ENCODE measurements at places on chromosomes 11 and 22.

DNA sequence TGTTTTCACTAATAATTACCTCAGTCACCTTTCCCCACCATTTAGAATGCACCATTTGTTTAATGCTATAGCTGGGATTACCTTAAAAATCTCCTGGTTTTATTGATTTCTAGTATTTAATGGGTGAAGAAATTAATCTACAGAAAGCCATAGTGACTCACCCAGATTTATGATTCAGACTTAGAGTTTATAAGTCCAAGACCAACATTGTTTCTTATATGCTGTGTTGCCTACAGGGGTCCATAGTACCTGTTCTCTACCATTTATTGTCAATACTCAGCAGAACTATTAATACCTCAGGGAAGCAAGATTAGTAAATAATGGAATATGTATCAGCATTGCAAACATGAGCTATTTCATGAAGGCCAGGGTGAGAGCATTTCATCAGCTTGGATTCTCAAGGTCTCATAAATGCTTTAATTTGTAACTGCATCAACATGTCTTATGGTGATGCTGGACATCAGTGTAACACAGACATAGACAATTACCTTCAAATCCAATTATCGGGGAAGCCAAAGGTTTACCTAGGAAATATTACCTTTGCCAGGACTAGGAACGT is 8.0 kb upstream of the MS4A7 start:
- DNase-seq, result no peak

- no peak for DNase-seq
Observed at GRCh38 chr11:42239188-42239587, 779.7 kb upstream of the LRRC4C start.

GRCh38 chr22:40042312-40042711 is 47.6 kb downstream of the FAM83F start:
- DNase-seq, result no peak

DNA sequence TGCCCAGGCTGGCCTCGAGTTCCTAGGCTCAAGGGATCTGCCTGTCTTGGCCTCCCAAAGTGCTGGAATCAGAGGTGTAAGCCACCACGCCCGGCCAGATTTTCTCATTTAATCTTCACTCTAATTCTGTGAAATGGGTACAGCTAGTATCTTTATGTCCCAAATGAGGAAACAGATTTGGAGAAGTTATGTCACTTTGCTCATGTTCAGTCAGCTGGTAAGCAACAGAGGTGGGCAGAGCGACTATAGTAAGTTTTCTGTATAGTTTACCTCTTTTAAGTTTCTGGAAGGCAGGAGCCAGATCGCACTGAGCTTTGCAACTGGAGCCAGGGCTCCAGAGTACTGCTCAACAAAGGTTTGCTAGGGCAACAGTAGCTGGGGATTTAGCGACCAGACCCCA is 33.2 kb downstream of the RCOR2 start:
- DNase-seq, result no peak

DNA sequence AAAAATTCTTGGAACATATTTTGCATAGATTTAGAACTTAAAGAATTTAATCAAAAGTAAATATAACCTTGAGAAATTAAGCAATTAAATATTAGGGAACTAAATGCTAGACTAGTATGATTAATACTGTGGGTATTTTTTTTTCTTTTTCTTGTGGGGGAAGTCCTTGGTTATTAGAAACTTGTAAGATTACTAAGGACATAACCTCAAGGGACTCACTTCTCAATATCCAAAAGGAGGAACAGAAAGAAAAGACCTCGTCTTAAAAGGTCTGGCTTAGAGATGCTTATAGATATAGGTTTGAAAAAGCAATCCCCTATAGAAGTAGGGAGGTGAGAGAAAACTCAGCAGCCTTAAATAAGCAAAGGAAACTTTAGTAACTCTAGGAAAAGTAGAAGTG is 368.5 kb downstream of the INSC start:
- no peak for DNase-seq

DNA sequence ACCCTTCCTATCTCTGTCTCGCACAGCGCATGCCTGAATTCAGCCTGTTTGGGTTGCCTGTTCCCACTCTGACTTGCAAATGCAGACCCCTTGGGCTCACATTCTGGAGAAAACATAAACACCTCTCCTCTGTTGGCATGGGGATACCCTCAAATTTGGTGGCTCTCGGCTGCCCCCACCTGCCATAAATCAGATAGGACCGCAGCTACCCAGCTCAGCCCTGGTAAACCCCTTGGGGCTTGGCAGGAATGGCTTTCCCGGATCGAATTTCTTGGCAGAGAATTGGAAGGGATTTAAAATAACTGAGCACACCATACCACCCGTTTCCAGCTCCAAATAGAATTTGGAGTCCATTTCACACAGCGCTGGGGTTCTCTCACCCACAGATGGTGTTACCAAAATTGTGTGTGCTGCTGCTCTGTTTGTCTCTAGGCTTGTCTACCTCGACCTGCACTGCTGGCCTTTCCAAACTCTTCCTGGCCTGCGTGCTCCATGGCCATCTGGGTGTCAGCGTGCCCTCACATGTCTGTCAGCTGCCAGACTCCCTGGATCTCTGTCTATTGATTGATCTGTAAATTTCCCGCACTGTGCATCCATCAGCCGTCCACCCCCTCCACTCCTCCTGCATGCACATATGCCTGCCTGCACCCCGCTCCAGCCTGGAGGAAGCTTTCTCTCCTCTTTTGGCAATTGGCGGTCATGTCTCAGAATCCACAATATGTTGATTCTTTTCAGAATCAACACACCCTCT is 134.0 kb downstream of the NTM start:
- DNase-seq, result no peak

DNA sequence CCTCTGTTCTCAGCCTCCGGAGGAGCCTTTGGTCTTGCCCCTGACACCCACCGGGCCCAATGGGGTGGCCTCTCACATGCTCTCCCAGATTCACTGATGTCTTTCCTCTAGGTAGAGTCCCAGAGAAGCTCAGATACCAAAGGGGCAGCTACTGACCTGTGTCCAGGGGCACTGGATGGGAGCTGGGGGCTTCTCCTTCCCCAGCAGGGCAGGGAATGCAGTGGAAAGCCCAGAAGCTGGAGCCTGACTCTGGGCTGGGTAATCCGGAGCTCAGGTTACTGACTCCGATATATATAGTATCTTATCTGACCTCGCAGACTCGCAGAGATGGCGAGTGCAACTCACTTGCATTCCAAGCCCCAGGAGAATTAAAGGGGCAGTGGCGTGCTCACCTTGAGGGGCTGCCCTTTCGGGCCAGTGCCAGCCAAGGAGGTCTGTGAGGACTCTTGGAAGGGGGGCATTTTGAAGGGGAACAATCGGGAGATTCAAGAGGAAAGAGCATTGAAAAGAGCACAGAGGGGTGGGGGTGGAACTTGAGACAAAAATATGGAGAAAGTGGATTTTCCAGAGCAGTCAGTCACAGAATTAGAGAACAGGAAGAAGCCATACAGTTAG is 2.5 kb downstream of the USP2 start:
- DNase-seq, result no peak

- DNase-seq, result no peak
Observed at GRCh38 chr11:32939866-32940265, 47.3 kb downstream of the QSER1 start.

DNA sequence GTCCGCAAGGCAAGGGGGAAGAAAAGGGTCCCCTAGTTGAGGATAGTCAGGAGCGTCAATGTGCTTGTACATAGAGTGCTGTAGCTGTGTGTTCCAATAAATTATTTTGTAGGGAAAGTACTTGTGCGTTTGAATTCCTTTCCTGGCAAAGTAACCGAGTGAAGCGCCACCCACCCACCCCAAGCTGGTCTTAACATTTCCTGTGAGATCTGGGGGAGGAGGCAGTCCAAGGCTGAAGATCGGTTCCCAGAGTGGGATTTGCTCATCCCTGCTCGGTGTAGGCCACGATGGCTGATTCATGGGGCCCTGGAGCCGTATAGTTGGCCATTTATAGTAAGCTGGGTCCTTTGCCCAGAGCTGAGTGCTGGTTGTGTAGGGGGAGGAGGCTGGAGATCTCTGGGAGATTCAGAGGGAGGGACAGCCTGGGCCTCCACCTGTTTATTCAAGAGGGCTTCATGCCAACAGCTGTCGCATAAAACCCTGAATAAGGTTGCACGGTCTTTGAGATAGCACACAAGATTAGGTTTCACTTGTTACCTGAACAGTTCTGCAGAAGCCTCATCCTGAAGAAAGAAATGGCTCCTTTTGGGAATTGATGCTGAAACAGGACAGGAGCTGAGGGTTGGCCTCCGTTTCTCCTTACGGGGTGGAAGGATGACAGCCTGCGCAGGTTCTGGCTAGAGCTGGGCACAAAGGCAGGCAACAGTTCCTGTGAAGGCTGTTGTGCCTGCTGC is 2.4 kb downstream of the ATF4 start:
- peak; percentile 66 for DNase-seq

DNA sequence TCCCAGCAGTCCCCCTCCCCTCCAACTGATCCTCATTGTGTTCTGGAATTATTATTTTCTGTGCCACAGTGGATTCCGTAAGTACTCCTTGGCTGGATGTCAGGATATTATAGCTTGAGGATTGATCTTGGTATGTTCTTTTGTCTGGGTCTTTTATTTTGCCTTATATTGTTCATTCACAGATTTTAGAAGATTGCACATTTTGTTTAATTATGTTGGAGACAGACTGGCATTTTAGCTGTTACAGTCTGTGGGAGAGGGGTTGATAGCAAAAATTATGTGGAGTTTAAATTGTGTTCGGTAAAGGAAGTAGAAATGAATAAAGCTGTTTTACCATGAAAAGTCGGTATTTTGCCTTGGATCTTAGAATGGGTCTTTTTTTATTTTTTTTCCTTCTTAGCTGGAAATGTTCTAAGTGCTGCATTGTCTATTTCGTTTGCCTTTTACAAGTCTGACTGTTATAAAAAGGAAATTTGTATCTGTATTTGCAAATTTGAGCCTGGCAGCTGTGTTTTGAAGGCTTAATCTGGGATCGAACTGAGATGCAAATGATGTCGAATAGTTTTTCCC is 141.9 kb upstream of the TTC12 start:
- no peak for DNase-seq

- DNase-seq, result no peak
Observed at GRCh38 chr11:2769409-2770095, 69.8 kb upstream of the KCNQ1OT1 start.

- no peak for DNase-seq
Observed at GRCh38 chr11:76604081-76604625, 66.4 kb downstream of the LRRC32 start.

GRCh38 chr11:9109858-9110731 is 18.7 kb upstream of the SCUBE2 start:
- peak; percentile 21 for DNase-seq

GRCh38 chr11:74297484-74297883 is 14.0 kb downstream of the P4HA3 start:
- no peak for DNase-seq

- DNase-seq, result no peak
Observed at GRCh38 chr11:117662671-117663269, 134.2 kb downstream of the DSCAML1 start.

- no peak for DNase-seq
Observed at GRCh38 chr22:48867891-48868290, 959.8 kb downstream of the BRD1 start.

GRCh38 chr22:17780116-17780740 is 6.0 kb upstream of the BID start:
- no peak for DNase-seq

DNA sequence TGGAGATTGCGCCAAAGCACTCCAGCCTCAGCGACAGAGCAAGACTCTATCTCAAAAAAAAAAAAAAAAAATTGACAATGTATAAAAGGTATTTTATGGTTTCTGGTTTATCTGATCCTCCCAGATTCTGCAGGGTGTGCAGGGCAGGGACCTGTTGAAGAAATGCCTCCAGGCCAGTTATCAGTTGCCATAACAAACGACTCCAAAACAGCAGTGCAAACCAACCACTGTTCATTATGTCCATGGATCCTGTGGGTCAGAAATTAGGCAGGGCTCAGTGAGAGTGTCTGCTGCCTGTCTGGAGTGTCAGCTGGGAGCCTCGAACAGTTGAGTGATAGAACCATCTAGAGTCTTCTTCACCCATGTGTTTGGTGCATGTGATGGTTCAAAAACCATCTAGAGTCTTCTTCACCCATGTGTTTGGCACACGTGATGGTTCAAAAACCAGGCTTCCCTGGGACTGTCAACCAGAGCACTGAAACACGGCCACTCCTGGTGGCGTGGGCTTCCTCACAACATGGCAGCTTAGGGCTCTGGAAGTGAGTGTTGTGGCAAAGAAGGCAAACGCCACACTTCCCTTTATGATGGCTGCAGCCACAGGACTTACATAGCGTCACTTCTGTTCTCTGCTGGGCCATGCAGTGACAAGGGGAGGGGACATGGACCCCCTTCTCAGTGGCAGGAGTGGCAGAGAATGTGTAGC is 115.1 kb upstream of the CRYBB3 start:
- DNase-seq, result no peak

DNA sequence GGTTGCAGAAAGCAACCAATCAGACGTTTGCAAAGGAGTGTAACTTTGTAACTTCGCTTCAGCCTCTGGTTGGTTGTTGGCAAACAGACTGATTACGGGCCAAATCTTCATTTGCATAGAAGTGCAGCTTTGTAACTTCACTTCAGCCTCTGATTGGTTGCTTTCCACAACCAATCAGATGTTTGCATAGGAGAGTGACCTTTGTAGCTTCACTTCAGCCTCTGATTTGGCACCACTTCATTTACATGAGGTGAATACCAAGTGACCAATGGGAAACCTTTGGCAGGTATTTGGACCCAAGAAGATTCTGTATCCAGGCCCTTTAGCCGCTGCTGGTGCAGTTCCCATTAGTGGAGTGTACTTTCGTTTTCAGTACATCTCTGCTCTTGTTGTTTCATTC is 16.0 kb downstream of the USP47 start:
- DNase-seq, result no peak

GRCh38 chr11:95680169-95680929 is 109.2 kb downstream of the FAM76B start:
- peak; percentile 85 for DNase-seq

GRCh38 chr11:2122222-2122906 is 16.8 kb downstream of the IGF2 start:
- DNase-seq, result peak; percentile 33

GRCh38 chr11:29482510-29482909 is 534.3 kb downstream of the KCNA4 start:
- no peak for DNase-seq

GRCh38 chr22:50315289-50316113 is 8.1 kb upstream of the PLXNB2 start:
- no peak for DNase-seq

DNA sequence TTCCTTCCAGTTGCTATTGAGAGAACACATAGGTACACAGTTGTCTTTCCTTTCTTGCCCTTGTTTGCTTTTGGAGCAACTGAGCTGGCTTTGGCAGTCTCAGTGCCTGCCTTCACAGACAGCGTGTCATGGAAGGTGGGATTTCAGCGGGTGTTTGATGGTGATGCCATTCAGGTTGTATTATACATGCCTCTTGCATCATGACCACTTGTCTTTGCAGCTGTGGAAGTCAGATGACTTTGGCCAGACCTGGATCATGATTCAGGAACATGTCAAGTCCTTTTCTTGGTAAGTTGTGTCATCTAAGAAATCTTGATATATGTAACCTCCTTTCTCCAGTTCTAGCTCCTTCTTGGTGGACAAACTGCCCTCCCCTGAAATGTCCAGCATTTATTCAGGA is 37.1 kb upstream of the SORL1-AS1 start:
- DNase-seq, result no peak

GRCh38 chr11:74388678-74389327 is 9.4 kb downstream of the PGM2L1 start:
- DNase-seq, result peak; percentile 55

GRCh38 chr11:112049777-112050176 is 24.0 kb downstream of the PIH1D2 start:
- no peak for DNase-seq

GRCh38 chr11:65204646-65205601 is 23.2 kb downstream of the CAPN1 start:
- peak; percentile 13 for DNase-seq

All from IMR-90 (cell line).